ENCODE measurements at places on chromosomes 11 and 22.

- DNase-seq: no peak
Measured at GRCh38 chr11:127632976-127633680, 632.6 kb upstream of the KIRREL3 start.

GRCh38 chr22:42202048-42202447 is 68.4 kb downstream of the TCF20 start:
- DNase-seq: no peak

GRCh38 chr11:1201395-1202153 is 21.3 kb upstream of the MUC5B start:
- no peak for DNase-seq

DNA sequence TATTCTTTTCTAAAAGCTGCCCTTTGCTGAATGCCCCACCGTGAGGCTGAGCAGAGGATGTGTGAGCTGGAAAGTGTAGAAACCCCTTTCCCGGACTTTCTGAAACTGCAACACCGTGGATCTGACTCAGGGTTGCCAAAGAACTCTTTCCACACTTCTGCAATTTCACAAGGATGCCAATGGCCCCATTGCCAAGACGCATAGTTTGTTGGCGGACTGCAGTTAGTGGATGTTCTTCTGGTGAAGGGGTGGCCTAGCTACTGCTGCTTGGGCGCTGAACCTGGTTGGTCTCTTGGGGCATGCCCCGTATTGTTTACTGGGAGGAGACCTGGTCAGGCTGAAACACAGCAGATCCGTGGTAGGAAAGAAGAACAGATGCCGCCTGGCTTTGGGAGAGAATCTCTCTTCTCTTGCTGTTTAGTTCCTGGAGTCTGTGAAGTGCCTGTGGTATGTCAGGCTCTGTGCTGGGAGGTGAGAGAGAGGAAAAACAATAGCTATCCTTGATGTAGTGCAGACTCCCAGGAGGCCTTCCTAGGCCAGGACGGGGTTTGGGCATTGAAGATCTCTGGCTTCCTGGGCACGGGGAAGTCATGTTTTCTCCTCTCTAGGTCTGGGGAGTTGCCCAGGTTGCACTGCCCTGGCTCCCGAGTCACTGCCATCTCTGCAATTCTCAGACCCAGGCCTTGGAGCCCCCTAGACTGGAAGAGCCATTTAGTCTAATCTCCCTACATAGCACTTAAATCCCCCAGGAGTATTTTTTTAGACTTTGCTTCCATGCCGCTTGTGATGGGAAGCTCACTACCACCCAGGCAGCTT is 26.9 kb downstream of the CD82 start:
- no peak for DNase-seq

- DNase-seq: no peak
Measured at GRCh38 chr11:46659908-46660307, 40.5 kb downstream of the ARHGAP1 start.
